Stimulated activated CD4-positive, alpha-beta T cell treated with anti-CD3 and anti-CD28 coated beads, Interleukin-1b, Interleukin-23, amount 100 ng/mL, for 24 hours (primary cell): ENCODE measurements at places on chromosomes 2 and 18.

GRCh38 chr2:237223201-237223861 is 137.6 kb downstream of the COPS8 start:
- DNase-seq: no peak

GRCh38 chr18:30254331-30254730 is 788.2 kb downstream of the DSC3 start:
- DNase-seq: no peak

GRCh38 chr18:43129946-43130524 is 14.6 kb upstream of the RIT2 start:
- no peak for DNase-seq

DNA sequence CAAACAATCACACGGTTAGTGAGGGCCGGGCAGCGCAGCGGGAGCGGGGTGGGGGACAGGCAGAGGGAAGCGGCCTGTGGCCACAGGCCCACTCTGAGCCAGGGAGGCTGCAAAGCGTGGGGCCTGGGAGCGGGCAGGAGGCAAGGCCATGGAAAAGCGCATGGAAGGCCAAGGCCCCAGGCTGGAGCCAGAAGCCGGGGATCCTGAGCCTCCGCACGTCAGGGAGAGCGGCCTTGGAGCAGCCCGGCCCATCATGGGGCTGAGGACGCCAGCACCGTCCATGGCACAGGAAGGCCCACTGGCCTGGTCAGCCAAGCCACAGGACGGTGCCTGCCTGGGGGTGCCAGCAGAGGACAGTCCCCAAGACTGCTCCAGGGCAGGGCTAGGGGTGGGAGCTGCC is 43.1 kb downstream of the AQP12A start:
- no peak for DNase-seq

DNA sequence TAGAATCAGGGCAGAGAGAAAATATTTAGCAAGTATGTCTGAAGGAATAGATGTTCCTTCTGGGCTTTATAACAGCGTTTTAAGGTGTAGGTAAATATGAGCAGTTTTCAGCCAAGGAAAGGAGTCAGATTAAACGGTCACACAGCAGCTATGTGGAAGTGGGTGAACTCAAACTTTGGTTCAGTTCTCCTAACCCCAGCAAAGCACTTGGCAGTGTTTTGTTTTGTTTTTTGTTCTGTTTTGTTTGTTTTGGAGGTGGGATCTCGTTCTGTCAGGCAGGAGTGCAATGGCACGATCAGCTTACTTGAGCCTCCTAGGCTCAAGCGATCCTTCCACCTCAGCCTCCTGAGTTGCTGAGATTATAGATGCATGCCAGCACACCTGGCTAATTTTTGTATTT is 24.6 kb downstream of the TANC1 start:
- DNase-seq: no peak

GRCh38 chr2:64655018-64655664 is 1.4 kb upstream of the SERTAD2 start:
- no peak for DNase-seq

DNA sequence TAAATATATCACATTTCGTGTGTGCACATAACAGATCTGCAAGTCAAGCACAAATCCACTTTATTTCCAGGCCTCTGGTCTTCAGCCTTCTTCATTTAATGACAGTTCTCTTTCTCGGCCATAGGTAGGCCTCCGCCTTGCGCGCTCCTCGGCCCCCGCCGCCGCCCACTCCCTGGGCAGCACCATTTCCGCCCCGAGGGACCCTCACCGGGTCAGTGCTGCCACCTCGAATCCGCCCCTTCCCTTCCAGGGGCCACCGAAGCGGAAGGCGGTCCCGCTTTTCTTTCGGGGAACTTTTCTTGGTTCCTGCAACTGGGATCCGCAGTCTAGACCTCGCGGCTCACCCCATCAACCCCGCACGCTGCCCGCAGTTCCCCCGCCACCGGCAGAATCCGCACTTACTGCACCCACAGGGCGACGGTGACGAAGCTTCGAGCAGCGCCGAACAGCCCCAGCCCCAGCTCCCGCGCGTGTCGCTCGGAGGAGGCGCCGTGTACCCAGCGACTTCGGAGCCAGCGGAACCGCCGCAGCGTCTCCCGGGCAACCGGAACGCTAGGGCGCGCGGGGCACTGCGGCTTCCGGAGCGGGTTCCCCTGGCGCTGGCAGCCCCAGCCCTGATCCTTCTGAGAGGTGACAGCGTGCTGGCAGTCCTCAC is at the start of gene CDKL4:
TSS of gene CDKL4 (minus strand) at position 502 of the 655 bp plus-strand sequence.
- DNase-seq: no peak

DNA sequence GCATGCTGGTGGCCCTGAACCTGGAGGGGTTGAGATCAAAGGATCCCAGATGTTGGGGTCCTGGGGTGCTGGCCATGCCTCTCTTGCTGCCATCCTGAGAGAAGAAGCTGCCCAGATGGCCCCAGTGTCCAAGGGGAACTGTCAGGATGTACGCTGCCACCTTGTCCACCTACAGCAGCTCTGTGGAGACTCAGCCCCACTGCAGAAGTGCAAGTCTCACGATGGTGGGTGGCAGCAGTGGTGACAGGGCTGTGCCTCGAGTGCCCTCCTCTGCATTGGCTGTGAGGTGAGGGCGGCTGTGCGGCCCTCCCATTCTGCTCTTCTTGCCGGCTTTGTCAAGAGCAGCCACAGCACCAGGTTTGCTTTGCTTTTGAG is 24.7 kb downstream of the ODC1 start:
- DNase-seq: no peak

DNA sequence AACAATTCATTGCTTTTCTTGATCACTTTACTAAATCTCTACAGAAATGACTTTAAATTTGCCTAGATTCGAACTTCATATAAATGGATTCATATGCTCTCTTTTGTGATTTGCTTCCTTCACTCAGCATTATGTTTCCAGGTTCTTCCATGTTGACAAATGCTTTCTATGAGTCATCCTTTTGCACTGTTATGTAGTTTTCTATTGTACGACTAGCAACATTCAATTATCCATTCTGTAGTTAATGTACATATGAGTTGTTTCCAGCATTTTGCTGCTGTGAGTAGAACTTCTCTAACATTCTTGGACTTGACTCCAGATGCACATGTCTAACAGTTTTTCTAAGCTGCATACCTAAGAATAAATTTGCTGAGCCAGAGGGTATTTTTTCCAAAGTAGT is 66.5 kb upstream of the NEUROD1 start:
- DNase-seq: no peak

GRCh38 chr2:121104721-121105141 is 180.3 kb downstream of the TFCP2L1 start:
- DNase-seq: no peak

DNA sequence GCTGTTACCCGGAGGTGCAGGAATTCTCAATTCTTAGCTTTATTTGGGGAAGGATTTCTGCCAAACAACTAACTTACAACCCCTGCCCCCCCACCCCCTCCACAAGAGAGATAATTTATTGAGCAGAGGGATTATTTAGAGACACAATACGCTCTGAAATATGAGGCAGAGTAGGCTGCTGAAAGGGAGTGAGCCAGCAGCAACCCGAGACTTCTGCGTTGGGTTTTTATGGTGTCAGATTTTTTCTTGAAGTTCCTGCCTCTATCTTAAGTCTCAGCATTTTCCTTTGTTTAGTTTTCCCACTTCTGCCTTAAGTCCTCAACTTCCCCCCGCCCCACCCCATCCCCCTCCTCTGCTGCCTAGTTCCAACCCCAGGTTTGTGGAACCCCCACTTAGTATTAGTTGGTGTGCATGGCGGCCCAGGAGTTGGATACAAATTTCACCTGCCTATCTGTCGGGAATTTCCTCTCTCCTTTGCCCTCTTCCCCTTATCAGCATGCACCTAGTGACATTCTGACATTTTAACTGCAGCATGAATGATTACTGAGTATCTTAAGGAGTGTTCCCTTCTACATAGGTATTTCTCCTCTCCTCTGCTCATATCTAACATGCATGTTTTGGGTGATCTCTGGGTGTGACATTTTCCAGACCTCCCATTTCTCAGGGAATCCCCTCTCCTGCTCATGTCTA is 1635.9 kb upstream of the LRRTM1 start:
- no peak for DNase-seq

DNA sequence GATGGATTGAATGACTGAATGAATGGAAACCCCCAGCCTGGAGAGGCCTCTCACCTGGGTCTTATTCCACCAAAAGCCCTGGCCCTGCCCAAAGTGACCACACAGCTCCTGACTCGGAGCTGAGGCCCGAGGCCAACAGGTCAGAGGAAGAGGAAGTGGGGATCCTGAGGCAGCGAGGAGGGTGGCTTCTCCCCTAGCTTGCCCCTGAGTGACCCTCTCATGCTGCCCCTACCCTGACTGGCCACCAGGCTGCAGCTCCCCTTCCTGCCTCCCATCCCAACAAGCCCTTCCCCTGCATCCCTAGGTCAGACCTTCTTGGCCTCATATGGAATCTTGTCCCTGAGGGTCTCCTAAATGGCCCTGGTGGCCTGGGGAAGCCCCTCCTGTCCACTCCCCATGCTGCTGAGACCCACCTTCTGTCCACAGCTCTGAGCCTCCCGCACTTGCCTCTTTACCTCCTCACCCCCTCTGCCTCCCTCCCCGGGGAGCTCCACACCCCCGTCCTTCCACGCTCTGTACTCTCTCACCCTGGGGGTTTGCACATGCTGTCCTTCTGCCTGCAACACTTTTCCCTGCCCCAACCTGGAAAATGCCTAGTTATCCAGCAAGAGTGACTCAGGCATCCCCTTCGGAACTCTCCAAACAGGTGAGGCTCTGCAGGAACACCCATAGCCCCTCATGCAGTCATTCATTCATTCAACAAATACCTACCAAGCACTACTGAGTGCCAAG is 134.8 kb upstream of the HDAC4 start:
- DNase-seq: no peak

GRCh38 chr2:108630567-108631405 is 88.5 kb upstream of the RANBP2 start:
- DNase-seq: no peak

GRCh38 chr2:163731735-163732134 is 4.1 kb downstream of the FIGN start:
- no peak for DNase-seq

GRCh38 chr2:217706095-217706494 is 296.7 kb downstream of the TNS1 start:
- no peak for DNase-seq

- DNase-seq: no peak
Measured at GRCh38 chr2:159362816-159363251, 76.3 kb upstream of the WDSUB1 start.

GRCh38 chr2:227163998-227164762 is at the start of the genes COL4A3 and COL4A4:
Gene COL4A3 (plus strand): TSS chr2:227164624. CDS start chr2:227164727, 103 bp downstream.
Gene COL4A4 (minus strand): TSS chr2:227164205. CDS start chr2:227147483, 16,722 bp downstream.
- DNase-seq: no peak

GRCh38 chr2:152464851-152465470 is 130.0 kb downstream of the FMNL2 start:
- no peak for DNase-seq

- no peak for DNase-seq
Measured at GRCh38 chr2:138059487-138060300, 95.4 kb downstream of the HNMT start.

DNA sequence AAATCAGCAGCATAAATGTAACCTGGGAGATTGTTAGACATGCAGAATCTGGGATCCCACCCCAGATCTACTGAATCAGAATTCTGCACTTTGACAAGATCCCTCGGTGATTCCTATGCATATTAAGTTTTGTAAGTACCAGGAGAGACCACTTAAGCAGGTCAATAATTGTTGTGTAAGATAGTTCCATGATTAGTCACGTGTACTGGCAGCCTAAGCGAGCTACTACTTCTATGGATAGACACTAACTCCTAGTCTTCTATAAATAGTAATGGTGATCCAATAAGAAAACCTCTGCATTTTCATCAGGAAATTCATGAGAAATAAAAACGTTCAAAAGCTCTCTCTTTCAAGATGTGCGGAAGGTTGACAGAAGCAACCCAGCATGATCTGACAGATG is 988.2 kb upstream of the CHAC2 start:
- DNase-seq: no peak

- no peak for DNase-seq
Measured at GRCh38 chr2:112093216-112093615, 38.1 kb downstream of the TMEM87B start.

DNA sequence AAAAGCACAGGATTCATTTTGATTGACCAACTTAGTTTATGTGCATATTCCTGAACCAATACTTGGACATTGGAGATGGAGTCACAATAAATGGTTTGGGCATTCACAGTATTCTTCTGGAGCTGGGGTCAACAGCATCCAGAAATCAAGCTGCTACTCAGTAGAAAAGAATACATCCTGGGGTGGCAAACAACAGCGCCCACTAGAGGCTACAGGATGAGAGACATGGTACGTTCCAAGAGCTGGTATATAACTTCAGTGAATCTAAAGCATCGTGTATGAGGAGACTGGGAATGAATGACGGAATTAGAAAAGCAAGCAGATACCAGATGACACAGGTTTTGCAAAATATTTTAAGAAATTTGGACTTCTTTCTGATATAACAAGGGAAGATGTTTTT is 142.9 kb upstream of the FIGN start:
- no peak for DNase-seq

DNA sequence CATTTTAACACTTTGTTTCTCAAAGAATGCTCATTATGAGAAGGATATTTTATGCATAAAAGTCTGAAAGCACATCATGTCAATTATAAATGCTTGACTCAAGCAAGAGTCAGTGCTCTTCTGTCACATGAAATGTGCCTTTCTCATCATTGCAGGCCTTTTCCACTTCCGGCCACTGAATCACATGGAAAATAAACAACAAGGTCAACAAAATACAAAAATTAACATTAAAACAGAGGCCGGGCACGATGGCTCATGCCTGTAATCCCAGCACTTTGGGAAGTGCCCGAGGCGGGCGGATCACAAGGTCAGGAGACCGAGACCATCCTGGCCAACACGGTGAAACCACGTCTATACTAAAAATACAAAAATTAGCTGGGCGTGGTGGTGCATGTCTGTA is 480.6 kb downstream of the SPAG16 start:
- DNase-seq: no peak
